ENCODE measurements at places on chromosomes 3 and 15. TPM values are rescaled to one million over a fixed set of nuclear protein-coding genes. Genes with fewer than 3 reads are reported as not detected.

Gene GOLGA6L4
- total RNA-seq = 3.0 TPM

Gene KLHL40
- total RNA-seq = not detected

Gene AADACL2
- total RNA-seq = not detected

Gene CELSR3
- total RNA-seq = 4.9 TPM

Gene P2RY1
- 0.17 TPM for total RNA-seq

DNA sequence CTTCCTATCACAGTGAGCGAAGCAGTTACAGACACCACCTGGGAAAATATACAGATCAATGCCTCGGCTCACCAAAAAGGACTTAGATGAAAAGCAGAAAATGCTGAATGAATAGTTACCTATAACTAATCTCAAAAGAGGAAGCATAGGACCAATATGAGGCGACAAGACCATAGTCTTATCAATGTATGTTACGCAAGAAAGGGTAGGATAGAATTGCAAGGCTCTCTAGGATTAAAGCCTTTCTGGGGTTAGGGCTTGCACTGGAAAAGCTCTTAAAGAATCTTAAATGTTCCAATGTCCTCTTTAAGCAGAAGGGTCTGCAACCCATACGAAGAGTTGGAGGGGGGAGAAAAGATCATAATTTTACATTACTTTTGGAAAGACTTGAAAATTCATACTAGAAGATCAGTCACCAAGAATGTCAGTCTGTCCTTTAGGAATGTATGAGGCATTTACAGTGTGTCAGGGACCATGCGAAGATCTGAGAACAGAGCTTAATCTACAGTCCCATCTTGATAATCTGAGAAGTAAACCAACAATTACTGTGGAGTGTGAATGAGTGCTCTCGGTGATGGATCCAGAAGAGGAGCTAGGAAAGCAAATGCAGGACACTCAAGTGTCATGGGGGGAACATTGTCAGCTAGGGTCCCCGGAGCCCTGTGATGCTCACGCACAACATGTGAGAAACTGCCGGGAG is 185.9 kb downstream of the GREM1 start:
- DNase-seq = no peak

Gene PDCD10
- total RNA-seq = 19.0 TPM

All from CD4-positive, alpha-beta T cell (primary cell).